ENCODE measurements at places on chromosomes 2 and 18.
A peak's percentile ranks its signal among the peaks of the same experiment; 100 is the strongest.

DNA sequence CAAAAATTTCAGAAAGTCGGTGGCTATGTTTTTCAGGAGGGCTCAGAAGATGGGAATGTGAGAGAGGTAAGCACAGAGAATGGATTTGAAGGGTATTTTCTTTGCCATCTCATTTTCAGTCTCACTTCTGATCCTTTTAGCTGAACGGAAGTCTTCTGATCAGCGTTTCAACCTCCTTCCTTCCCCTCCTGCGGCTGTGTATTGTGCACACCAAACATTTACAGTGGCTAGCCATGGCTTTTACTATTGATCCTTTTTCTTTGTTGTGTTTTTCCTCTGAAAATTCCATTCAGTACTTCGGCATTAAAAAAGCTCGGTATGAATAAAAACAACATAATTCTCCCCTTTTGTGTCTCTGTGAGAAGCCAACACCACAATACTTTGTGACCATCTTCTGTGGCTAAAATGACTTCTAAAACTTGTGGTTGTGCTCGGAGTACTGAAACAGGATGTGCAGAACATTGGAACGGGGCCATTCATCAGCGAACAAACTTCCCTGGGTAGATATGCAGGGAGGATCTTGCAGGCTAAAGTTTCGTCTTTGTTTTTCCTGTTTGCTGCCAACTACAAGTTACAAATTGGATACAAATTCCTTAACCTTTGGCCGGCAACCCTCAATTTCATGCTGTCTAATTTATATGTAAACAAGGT, 260.8 kb upstream of the FAM98A start:
- DNase-seq = no peak

- no peak for DNase-seq
Measured at GRCh38 chr2:28390746-28391563, 1.7 kb upstream of the FOSL2 start.

DNA sequence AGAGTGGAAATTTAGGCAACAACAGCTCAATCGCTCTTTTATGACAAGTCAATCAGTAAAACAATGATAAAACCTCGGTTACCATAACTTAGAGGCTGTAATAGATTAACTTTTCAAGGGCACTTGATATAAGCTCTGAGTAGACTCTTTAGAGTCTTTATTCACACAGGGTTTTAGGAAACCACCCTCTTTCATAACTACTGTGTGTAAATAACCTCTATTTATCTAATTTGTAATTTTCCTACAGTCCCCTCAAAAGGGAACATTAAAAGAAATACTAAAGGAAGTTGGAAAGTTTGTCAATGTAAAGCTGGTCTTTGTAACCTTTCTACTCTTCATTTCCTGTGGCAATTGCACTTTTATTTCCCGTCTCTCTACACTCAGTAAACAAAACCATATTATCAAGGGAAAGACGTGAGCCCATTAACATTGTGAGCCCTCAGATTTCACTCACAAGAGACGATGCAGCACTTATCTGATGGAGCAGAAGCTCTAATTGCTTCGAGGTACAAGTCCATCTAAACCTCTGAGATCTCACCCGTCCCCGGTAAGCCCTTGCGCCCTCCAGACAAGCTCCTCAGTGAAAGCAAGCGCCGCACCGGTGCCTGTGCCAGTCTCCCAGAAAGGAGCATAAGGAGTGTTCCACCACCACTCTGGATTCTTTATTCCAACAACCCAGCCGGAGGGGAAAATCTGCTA, 1.1 kb upstream of the HOXD1 start:
- no peak for DNase-seq

GRCh38 chr2:116585669-116586327, 1228.7 kb upstream of the DDX18 start:
- DNase-seq = no peak

GRCh38 chr18:36411745-36412168, 114.2 kb downstream of the FHOD3 start:
- peak; percentile 14 for DNase-seq

- DNase-seq = no peak
Measured at GRCh38 chr2:235608200-235608887, 114.5 kb downstream of the AGAP1 start.

GRCh38 chr2:168030862-168031624, 216.4 kb downstream of the STK39 start:
- no peak for DNase-seq

GRCh38 chr2:70886541-70886987, 49.1 kb upstream of the ATP6V1B1 start:
- DNase-seq = no peak

DNA sequence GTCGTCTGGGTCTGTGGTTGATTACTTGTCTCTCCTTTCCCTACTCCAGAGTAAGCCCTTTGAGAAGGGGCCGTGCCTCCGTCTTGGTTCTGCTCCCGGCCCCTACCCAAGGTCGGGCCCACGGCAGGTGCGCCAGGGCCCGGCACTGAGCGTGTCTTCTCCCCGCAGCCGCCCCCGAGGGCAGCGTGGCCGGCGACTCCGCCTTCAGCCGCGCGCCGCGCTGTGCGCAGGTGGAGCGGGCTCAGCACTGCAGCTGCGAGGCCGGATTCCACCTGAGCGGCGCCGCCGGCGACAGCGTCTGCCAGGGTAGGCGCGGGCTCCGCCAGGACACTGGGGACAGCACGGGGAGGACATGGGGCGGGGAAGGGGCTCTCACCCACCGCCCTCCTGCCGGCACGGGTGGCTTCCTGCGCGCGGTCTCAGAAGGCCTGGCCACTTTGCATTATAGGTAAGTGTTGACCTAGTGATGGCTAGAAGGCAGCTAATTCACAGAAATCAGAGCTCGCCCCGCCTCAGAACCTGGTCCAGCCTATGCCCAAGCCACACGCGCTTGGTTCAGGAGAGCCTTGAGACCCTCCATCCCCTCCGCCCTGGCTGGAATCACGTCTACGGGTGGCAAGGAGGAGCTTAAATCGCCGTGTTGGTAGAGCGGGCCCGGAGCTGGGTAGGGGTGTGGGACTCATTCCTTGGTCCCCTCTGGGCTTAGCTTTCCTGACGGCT, 43.5 kb downstream of the FBLN7 start:
- DNase-seq = no peak

DNA sequence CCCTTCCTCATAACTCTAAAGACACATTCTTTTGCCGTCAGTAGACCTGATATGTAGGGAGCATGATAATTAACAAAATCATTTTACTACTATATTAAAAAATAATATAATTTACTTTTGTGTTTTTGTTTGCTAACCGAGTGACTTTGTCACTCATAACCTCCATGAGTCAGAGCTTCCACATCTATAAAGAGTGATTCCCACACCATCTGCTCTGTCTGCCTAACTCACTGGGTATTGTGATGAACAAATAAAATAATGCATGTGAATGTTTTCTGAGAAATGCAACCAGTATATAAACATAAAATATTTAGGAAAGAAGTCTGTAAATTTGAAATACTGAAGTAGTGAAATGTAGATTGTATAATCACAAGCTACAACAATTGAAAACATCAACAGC, 123.4 kb upstream of the DSEL start:
- peak; percentile 8 for DNase-seq

GRCh38 chr2:5453220-5454050, 238.7 kb upstream of the SOX11 start:
- DNase-seq = no peak

- DNase-seq = no peak
Measured at GRCh38 chr18:2845172-2845571, 1.6 kb upstream of the EMILIN2 start.

DNA sequence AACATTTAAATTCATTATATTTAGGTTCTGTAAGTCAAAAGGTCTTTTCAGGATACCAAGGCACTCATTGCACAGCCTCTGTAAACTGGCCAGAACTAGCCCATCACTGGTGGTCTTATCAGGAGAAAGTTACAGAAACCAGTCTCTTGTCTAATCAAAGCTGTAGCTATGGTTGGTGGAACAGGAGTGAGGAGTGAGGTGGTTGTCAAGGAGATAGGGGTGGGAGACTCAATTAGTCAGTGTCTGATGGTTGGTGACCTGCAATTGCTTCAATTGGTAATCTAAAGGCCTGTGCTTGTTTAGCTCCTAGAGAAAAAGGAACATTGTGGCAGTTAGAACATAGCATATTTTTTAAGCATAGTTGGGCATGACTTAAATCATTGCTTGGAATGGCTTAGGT, 458.6 kb upstream of the CDH2 start:
- DNase-seq = no peak

- no peak for DNase-seq
Measured at GRCh38 chr2:143545949-143546255, 416.7 kb downstream of the ARHGAP15 start.

- no peak for DNase-seq
Measured at GRCh38 chr2:70890469-70891065, 45.1 kb upstream of the ATP6V1B1 start.

- no peak for DNase-seq
Measured at GRCh38 chr2:221514305-221515040, 57.6 kb downstream of the EPHA4 start.

GRCh38 chr2:85901155-85901554, 12.4 kb upstream of the ST3GAL5 start:
- no peak for DNase-seq

DNA sequence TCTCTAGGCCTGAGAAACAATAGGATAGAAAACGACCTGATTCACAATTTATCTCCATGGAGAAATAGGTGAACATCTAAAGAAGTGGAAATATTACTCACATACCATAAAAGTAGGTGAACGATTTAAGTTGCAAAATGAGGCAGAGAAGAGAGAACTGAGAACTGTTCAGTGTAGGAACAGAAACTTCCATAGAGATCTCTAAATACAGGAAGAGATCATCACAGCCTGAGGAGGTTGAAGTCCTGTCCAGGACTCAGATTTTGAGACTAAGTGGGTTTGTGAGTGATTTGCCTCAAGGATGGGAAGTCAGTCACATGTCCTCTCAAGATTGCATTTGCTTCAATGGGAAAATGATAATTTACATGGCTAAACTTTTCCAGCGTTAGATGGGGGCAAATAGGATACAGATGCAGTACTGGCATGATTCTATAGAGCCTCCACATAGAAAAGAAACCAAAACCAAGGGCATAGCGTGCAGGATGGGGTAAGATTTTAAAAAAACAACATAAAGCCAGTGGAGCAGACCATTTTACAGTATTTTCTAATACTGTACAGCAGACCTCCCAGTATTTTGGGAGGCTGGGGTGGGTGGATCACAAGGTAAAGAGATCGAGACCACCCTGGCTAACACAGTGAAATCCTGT, 68.8 kb downstream of the MEP1B start:
- no peak for DNase-seq

DNA sequence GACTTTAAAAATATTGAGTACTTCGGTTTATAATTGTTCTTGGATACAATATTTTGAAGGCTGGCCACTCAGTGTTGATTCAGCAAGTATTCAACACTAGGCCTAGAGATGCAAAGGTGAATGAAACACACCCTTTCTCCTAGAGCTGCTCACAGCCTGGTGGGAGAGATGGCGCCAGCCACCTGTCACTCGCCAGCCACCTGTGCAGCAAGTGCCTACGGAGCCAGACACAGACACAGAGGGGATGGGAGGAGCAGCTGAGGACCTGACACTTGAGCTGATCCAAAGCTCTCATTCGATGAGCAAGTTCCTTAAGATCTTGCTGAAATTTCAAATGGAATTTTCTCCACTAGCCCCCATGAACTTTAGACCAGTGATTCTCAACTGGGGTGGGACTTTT, 151.1 kb upstream of the RIOK3 start:
- no peak for DNase-seq

DNA sequence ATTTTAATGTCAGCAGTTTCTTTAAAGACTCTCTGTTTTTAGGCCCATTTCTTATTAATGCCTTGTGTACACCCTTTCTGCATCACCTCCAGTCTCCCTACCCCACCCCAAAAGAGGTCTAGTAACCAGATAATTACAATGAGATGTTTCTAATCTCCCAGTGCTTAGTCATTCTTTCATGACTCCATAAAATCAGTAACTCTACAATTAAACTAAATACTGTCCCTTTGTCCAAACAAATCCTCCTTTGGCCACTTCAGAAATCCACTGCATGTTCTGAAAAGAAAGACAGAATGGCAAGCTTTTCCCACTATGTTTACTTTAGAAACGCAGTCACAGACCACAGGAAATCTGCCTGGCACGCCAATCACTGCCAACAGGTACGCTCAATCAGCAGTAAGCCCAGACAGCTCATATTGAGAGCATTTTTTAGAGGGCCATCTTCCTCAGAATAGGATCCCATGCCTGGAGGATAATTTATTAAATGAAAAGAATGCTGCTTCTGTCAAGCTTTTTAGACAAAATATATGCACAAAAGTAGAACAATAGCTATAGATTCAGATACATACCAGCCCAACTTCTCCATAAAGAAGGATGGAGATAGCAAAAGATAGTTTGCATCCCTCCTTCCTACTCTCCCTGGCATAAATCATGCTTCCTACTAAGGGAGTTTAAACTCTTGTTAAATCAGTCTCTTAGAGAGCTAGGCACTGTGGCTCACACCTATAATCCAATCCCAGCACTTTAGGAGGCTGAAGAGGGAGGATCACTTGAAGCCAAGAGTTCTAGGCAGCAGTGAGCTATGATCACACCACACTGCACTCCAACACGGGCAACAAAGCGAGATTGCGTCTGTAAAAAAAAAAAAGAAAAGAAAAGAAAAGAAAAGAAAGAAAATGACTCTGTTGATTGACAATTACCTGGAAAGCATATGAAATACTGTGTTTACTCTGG, 14.6 kb downstream of the CLASP1 start:
- no peak for DNase-seq

DNA sequence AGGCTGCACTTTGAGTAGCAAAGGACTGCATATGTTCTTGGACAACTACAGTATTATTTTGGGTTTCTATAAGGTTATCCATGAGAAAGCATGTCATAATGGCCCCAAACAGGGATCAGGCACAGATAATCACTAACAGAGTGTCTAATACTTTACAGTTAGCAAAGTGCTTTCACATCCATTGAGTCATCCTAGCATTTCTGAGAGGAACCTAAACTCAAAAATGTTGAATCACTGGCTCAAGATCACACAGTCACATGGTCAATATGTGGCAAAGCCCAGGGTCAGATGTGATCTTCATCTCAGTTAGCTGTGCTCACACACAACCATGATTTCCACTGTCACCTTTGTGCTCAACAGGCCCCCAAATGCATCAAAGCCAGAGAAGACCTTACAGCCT, 156.1 kb upstream of the VRK2 start:
- peak; percentile 38 for DNase-seq

DNA sequence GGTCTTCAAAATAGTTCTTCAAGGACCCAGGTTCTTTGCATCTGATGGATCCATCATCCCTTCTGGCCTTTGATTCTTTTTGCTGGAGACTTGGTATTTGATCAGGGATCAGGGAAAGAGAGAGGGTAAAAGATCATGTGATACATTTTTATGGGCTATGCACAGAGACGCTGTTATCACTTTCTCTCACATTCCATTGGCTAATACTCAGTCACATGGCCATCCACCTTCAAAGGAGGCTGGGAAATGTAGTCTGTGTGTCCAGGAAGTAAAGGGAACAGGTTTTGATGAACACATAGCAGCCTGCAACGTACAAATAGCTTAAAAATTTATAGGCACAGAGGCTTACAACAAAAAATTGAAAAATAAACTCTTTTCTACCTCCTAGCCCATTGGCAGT, 629.6 kb upstream of the FANCL start:
- no peak for DNase-seq

DNA sequence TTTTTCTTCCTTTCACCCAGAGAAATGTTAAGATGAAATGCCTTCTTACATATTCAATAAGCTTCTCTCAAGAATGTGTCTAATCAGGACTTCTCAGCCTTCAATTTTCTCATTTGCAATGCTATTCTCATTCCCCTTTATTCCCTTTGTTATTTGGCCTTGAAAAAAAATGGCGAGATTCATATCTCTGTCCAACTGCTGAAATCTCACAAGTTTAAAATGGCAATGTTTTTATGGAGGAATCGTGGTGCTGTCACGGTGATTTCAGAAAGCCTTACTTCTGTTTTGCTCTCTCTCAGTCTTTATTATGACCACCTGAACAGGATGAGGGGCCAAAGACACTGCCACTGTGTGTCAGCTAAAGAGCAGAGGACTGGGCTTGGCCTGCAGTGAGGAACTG, 928.5 kb downstream of the DCC start:
- no peak for DNase-seq
